ENCODE measurements at places on chromosomes 13 and 19.
A peak's percentile ranks its signal among the peaks of the same experiment; 100 is the strongest.

GRCh38 chr13:99860745-99861144 is 110.8 kb downstream of the ZIC5 start:
- DNase-seq, result no peak

GRCh38 chr19:30754162-30754561 is 382.0 kb downstream of the ZNF536 start:
- DNase-seq, result no peak

- DNase-seq, result no peak
Measured at GRCh38 chr13:42745655-42746054, 35.7 kb upstream of the FAM216B start.

DNA sequence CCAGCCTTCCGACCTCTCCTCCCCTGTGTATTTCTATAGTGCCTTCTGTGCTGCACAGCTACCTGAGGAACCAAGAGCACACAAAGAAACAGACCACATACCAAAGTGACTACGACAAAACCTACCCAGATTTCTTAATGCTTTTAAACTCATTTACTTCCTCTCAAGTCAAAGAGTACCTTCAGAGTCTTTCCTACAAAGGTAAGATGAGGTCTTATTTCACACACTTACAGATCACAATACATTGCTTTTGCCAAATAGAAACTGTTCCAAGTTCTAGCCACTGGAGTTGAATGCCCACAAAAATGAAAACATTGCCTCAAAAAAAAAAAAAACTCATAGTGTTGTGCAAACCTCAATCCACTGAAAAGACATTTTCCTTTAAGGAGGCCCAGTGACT is 36.4 kb downstream of the TEX26 start:
- no peak for DNase-seq

- DNase-seq, result no peak
Measured at GRCh38 chr19:1070576-1070930, 3.6 kb downstream of the ARHGAP45 start.

- no peak for DNase-seq
Measured at GRCh38 chr13:62320129-62321108, 904.8 kb upstream of the PCDH20 start.

DNA sequence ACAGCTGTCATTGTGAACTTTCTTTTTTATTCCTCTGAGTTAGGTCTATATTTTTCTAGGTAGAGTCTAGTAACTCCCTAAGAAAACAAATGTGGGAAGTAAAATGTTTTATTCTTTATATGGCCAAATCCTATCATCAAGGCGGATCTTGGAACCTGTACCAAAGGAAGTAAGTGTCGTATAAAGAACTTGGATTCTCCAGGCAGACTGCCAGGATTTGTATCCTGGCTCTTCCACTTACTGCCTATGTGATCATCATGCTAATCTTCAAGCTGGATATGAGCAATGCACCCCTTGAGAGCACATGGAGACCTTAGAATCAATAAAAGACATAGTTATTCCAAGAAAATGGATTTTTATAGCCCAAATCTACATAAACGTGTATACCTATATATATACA is 286.5 kb downstream of the PCDH17 start:
- DNase-seq, result no peak

DNA sequence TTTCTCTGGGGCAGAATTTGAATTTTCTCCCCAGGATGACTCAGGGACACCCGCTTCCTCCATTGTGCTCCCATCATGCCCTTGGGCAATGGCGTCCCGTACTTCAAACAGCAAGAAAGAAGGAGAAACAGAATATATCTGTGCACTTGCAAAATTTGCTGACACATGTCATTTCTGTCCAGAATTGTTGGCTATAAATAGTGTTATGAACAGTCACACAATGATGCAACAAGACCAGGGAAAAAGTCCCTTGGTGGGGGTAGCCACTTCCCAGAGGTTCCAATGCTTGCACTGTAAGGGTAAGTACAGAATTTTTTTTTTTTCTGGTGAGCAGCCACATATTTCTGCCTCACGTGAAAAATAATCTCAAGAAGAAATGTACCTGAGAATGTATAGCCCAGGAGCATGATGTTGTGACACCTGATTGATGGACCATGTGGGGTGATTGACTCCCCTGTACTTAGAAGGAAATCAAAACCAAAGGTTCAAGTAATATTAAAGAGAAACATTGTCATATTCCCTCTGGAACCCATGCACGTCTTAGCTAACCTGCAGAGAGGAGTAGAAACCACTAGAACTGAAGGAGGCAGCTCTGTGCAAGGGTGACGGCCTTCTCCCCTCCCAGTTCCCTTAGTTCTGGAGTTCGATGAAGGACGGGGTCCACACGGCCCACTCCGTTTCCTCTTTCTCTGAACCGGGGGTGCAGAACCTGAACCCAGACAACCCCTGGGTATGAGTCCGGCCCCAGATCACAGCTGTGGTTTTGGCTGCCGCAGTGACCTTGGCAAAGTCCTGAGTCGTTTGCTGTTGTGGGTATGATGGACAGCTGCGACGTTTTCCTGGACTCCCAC is 9.3 kb upstream of the LAIR1 start:
- DNase-seq, result no peak

GRCh38 chr19:47284324-47284899 is 9.7 kb downstream of the INAFM1 start:
- DNase-seq, result no peak

GRCh38 chr19:5882421-5882968 is 12.2 kb upstream of the FUT5 start:
- no peak for DNase-seq

DNA sequence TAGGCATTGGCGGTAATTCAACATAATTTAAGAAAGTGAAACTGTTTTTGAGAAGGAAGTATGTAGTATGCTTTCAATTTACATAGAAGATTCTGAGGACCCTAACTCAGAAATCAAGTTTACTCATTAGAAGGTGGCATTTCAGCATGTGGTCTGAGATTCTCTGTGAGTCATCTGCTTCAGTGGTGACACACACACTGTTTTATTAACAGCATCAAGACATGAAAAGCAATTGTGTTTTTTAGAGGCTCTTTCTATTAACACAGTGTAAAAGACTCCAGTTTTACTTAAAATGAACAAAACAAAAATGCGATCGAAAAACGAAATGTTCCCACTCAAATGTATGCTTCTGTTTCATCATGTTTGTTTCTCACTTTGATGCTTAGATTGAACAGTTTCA is 802.1 kb upstream of the SLITRK6 start:
- DNase-seq, result no peak

DNA sequence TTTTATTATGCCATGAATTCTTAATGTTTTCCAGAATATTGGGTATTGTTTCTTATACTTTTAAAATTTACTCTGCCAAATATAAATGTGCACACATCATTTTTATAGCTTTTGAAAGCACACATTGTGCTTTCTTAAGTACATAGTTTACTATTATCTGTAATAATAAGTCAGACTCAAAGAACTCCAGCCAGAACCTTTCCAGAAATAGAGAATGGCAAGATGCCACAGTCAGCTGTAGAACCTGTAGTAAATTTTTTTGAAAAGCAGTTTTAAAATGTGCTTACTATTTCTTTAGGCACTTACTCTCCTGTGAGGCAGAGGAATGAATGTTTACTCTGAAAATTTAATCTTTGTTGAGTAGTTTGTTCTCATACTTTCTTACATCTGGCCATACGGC is 1287.1 kb downstream of the PCDH9 start:
- DNase-seq, result no peak

DNA sequence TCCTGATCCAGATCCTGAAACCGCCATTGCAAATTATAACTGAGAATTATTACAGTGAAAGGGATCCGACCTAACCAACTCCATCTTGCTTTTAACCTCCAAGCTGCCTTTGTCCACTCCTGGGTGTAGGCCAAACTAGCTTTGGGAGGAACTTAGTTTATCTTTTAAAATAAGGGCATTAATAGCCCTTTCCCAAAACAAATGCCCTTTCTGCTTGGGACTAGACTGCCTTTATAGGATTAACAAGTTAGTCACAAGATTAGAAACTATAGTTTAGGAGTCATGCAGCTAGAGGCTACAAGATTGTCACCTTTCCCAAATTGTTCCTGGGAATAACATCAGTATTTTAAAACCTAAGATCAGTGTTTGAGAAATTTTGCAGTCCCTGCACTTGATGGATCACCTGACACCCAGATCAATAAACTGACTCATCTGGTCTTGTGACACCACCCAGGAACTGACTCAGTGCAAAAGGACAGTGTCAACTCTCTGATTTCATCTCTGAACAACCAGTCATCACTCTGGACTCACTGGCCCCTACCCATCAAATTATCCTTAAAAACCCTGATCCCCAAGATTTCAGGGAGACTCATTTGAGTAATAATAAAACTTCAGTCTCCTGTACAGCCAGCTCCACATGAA is 4.1 kb upstream of the ZNF841 start:
- no peak for DNase-seq

GRCh38 chr13:33548069-33548468 is 262.5 kb upstream of the STARD13 start:
- no peak for DNase-seq

- DNase-seq, result no peak
Measured at GRCh38 chr19:51944798-51945552, 17.7 kb downstream of the ZNF613 start.

- DNase-seq, result no peak
Measured at GRCh38 chr13:36369268-36370107, 23.3 kb upstream of the SPART start.

GRCh38 chr19:31214997-31215396 is 134.2 kb downstream of the TSHZ3 start:
- no peak for DNase-seq

GRCh38 chr19:17775245-17775927 is 19.6 kb upstream of the B3GNT3 start:
- no peak for DNase-seq

DNA sequence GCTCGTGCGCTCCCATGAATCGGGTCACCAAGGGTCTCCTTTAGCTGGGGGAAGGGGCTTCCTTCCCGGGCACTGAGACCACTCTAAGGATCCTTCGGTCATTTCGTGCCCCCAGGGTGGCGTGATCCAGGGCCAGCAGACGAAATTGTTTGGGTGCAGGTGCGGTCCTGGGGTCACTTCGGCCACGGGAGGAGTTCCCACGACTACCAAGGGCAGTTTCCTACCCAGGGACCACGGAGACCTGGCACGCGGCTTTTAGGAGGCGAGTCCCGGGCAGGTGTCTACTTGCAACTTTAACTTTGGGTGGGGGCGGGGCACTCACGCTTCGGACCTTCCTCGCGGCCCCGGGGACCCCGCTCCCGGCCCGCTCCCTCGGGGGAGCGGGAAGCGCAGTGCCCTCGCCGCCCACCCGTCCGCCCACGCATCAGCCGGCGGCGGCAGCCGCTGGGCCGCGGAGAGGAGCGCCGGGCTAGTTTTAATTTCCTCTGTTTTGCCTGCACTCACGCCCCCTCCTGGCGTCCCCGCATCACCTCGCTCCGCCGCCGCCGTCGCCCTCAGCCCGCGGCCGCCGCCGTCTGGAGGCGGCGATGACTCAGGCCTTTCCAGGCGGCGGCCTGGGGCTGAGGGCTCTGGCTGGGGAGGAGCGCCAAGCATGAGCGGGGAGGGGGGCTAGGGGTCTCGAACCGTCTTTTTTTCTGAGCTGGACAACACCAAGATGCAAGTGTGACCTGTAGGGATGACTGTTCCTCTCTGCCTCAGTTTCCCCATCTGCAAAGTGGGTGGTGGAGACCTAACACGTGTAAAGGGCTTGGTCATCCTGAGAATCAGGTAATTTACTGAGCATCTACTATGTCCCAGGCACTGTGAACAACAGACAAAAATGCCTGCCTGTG is 21.8 kb downstream of the OLFM2 start:
- DNase-seq, result peak; percentile 80

- DNase-seq, result no peak
Measured at GRCh38 chr19:57671124-57671895, 2.6 kb downstream of the ZSCAN4 start.

- DNase-seq, result no peak
Measured at GRCh38 chr13:46378411-46378810, 8.6 kb downstream of the RUBCNL start.

GRCh38 chr19:43534816-43535761 is 2.1 kb downstream of the ZNF575 start:
- DNase-seq, result peak; percentile 17

DNA sequence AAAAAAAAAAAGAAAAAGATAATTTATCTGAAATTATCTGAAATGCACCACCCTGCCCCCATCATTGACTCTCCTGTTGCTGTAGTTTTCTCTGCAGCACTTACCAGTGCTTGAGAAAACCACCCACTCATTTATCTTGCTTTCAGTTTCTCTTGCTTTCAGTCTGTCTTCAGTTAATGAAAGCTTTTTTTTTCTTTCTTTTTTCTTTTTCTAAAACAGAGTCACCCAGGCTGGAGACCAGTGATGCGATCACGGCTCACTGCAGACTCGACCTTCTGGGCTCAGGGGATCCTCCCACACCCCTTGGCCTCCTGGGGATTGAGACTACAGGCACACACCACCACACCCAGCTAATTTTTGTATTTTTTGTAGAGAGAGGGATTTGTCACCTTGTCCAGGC is 4.3 kb upstream of the ACP5 start:
- peak; percentile 68 for DNase-seq

- DNase-seq, result peak; percentile 25
Measured at GRCh38 chr13:111177081-111177711, 62.1 kb downstream of the ARHGEF7 start.
